Cardiac septum (tissue), 1 donor: ENCODE measurements at places on chromosomes 5 and 9. TPM values are rescaled to one million over a fixed set of nuclear protein-coding genes. Genes with fewer than 3 reads are reported as not detected.

DNA sequence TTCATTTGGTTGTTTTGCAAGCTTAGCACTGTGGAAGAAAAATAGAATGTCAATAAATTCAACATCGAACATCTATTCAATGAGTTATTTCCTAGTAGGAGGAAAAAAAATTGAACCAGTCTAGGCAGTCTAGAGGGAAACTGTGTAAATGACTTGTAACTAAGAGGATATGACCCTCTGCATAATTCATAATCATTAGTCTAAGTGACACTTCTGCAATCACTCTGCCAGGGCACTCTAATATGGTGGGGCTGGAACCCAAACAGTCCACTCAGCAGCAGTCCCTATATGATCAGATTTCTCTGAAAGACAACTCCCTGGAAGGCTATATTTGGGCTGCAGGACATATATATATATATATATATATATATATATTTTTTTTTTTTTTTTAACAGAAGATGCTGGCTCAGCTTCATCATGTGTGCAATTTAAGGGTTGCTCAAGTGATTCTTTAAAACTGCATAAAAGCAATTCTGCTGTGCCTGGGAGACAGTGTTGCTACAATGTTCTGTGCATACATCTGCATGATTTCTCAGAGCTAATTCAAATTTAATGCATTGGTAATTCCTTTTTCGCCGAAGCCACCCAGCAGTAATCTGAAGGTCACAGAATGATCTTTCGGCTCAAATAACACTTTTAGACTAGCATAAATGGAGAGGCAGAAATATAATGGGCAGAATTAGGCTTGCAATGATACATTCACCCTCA, 482.1 kb upstream of the ZNF608 start:
- no peak for DNase-seq

DNA sequence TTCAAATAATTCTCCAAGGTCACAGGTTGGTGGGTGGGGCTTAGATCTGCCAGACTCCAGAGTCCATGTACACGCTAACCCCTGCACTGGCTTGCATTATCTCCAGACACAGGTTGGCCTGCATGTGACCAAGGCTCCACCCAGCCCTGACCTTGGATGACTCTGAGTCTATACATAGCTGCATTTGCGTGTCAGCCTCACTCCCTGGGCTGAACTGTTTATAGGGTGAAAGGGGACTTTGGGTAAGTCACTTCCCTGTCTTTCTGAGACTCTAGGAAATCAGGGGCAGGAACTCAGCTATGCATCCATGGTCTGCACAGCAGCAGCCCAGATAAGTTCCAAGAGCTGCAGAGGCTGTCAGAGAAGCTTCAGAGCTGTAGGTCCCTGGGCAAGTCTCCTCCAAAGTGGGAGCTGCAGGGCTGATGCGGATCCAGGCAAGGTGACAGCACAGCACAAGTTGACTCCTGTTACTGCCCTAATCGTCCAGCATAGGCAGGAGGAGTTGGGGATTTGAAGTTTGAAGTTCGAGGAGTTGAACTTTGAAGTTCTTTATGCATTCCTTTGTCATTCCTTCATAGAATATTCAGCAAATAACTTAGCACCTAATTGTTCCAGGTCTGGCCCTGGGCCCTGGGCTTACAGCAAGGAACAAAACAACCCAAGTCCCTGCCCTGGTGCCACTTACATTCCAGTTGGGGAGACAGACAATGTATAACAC, 53.4 kb downstream of the SLC22A5 start:
- peak; percentile 82 for DNase-seq

Gene OR13C8
- total RNA-seq = not detected

Gene IL33
- 18.6 TPM for total RNA-seq
